Upper lobe of right lung (tissue), 1 donor: ENCODE measurements at places on chromosomes 6 and 20. TPM values are rescaled to one million over a fixed set of nuclear protein-coding genes. Genes with fewer than 3 reads are reported as not detected.

DNA sequence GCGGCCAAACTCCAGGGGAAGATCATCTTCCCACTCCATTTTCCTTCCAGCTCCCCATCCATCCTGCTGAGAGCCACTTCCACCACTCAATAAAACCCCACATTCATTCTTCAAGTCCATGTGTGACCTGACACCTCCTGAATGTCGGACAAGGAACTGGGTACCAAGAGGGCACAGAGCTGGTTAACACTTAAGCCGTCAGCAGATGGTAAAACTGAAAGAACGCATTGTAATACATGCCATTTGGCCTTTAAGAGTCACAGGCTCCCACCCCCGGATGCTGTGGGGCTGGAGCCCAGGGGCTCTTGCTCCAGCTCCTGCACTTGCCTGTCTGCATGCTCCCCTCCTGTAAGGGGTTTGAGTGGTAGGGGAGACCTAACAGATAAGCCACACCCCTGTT is 753.9 kb downstream of the COL12A1 start:
- no peak for DNase-seq
- H3K36me3 ChIP-seq, result no peaks in the 10 kb centered on the region
- H3K4me3 ChIP-seq, result no peak overlapping the region
- H3K27ac ChIP-seq, result no peak overlapping the region
- H3K4me1 ChIP-seq, result no peaks in the 10 kb centered on the region
- no peaks in the 10 kb centered on the region for H3K27me3 ChIP-seq

DNA sequence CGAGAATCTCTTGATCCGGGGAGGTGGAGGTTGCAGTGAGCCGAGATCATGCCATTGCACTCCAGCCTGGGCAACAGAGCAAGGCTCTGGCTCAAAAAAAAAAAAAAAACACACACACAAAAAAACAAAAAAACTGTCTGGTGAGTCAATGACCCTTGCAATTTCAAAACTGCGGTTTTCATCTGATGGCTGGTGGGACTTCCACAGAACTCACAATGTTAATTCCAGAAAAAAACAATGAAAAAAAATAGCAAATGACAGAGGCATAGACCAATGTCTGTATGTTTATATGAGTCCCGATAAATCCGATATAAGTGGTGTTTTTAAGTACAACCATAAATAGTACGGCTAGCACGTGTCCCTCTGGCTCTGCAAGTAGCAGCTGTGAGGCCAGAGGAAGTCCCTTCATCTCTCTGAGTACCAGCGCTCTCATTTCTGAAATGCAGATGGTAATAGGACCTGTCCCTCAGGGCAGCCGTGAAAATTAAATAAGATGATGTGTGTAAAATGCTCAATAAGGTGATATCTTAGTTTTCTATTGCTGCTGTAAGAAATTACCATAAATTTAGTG is 21.9 kb upstream of the PTPN1 start:
- no peaks in the 10 kb centered on the region for H3K27me3 ChIP-seq
- no peak overlapping the region for H3K27ac ChIP-seq
- H3K4me3 ChIP-seq, result no peak overlapping the region
- peaks cover 6% of the 10 kb centered on the region for H3K4me1 ChIP-seq
- H3K36me3 ChIP-seq, result no peaks in the 10 kb centered on the region

- H3K27ac ChIP-seq, result no peak overlapping the region
Measured at GRCh38 chr20:3839328-3839727, 7.3 kb upstream of the MAVS start.

DNA sequence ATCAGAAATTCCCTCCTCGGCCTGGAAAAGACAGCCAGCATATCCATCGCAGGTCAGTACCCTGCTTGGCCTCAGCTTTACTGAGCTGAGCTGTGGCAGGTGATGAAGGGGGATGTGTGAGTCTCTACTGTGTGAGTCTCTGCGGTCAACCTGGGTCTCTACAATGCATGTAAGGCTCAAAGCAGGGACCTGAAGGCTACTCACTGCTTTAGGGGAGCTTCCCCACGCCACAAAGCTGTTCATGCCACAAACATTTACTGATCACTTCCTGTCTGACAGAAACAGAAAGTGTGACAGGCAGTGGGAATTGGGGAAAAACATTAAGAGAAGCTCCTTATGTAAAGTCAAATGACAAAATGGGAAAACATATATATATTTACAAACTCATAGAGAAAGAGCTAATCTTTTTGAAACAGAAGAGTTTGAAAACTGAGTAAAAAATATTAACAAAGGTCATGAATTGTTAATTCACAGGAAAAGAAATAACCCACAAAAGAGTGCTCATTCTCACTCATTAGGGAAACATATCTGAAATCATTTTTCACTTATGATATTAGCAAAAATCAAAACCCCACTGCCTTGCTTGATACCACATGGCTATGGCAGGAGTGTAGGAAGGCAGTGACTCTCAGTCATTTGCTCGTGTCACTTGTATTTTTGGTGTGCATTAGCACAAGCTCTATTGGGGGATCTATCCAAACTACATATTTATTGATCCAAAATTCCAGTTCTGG is 5.8 kb downstream of the BTN3A3 start:
- peaks cover 32% of the 10 kb centered on the region for H3K4me1 ChIP-seq
- H3K36me3 ChIP-seq, result peaks cover 36% of the 10 kb centered on the region
- no peak overlapping the region for H3K27ac ChIP-seq
- no peaks in the 10 kb centered on the region for H3K27me3 ChIP-seq

DNA sequence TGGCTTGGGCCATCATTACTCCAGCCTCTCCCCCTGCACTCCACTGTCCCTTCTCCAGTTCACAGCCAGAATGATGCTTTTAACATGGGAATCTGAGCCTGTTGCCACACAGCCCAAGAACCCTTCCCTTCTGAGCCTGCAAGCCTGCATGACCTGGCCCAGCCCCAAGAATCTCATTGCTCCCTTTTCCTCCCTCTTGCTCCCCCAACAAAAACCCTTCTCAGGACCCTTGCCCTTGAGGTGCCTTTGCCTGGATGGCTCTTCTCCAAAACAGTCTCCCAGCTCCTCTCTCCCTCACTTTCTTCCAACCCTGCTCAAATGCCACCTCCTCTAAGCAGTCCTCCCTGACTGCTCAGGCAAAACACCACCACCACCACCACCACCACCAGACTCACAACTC is 157.2 kb downstream of the ANKRD60 start:
- H3K27me3 ChIP-seq, result no peaks in the 10 kb centered on the region
- DNase-seq, result no peak
- peaks cover 6% of the 10 kb centered on the region for H3K4me1 ChIP-seq
- no peaks in the 10 kb centered on the region for H3K36me3 ChIP-seq

DNA sequence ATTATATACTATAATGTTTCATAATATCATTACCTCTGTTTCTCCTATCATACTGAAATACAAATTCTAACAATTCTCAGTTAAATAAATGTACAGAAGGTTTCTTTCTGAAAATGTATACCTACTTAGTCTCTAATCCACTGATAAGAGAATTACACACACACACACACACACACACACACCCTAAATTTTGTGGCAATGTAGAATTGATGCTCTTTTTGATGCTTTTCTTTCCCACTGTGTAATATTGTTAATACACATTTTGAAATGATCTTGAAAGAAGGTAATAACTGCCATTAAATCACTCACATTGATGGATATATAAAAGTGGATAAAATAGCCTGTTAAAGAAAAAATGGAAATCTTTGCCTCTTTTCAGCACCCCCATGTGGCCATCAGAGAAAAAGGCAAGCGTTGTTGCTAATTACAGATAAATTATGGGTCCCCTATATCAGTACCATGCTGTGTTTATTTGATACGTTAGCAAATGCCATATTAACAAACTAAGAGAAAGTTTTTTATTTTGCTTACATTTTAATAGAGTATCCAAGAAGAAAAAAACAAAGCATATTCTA is 76.6 kb upstream of the VGLL2 start:
- DNase-seq, result no peak
- no peak overlapping the region for H3K4me3 ChIP-seq
- no peaks in the 10 kb centered on the region for H3K27me3 ChIP-seq
- no peaks in the 10 kb centered on the region for H3K36me3 ChIP-seq

DNA sequence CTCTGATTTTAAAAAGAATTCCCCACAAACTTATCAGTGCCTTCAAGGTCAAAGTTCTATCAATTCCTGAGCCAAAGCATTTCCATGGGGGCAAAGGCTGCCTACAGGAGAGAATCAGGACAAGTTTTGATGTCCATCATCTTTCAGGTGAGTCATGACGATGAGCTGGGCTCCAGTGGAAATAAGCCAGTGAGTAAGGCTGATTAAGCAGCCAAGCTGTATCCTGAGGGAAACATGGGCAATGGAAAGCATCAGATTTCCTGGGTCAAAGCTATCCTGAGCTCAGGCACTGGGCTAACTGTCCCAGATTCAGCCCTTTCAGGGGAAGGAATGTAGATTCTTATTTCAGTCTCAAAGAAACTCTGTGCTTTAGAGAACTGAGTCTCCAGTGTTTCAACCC is 377.4 kb downstream of the CD109 start:
- no peak overlapping the region for H3K4me3 ChIP-seq
- H3K36me3 ChIP-seq, result no peaks in the 10 kb centered on the region
- no peak overlapping the region for H3K27ac ChIP-seq
- H3K4me1 ChIP-seq, result no peaks in the 10 kb centered on the region

GRCh38 chr6:166461821-166462460 is 79.2 kb upstream of the MPC1 start:
- no peak overlapping the region for H3K4me3 ChIP-seq
- H3K36me3 ChIP-seq, result peaks cover 34% of the 10 kb centered on the region
- no peak for DNase-seq
- no peak overlapping the region for H3K27ac ChIP-seq

GRCh38 chr20:35226126-35226883 is at the start of gene MMP24:
Gene MMP24, plus strand, starts transcription at chr20:35226690. Its CDS starts 49 bp downstream, at chr20:35226739.
- no peaks in the 10 kb centered on the region for H3K36me3 ChIP-seq
- H3K27me3 ChIP-seq, result no peaks in the 10 kb centered on the region
- no peaks in the 10 kb centered on the region for H3K4me1 ChIP-seq

DNA sequence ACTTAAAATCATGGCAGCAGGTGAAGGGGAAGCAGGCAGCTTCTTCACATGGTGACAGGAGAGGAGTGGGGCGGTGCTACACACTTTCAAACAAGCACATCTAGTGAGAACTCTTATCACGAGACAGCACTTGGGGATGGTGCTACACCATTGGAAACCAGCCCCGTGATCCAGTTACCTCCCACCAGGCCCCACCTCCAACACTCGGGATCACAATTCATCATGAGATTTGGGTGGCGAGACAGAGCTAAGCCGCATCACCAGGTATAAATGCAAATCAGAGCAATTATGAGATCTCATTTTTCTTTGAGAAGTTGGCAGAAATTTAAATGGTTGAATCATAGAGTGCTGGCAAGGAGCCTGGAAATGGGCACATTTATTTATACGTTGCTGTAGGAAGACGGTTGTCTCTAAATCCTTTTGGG is 31.4 kb downstream of the IGF2R start:
- no peaks in the 10 kb centered on the region for H3K27me3 ChIP-seq
- no peak for DNase-seq
- H3K4me3 ChIP-seq, result no peak overlapping the region
- peaks cover 10% of the 10 kb centered on the region for H3K4me1 ChIP-seq
- peaks cover 6% of the 10 kb centered on the region for H3K36me3 ChIP-seq
- H3K27ac ChIP-seq, result no peak overlapping the region

DNA sequence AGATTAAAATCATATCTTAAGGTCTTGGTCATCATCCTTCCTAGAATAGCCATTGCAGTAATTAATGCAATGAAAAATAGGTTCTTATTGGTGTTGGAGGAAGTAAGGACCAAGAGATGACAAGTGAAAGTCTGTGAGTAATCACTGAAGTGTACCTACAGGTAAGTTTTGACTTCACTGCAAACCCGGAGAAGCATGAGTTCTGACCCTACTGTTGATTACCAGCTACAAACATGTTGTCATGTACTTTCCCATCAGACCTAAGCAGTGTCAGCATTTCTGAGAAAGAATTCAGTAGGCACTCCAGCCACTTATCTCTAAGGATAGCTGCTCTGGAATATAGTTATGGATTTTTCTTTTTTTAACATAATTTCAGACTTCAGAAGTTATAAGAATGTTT is 280.9 kb downstream of the ZFAND3 start:
- no peaks in the 10 kb centered on the region for H3K36me3 ChIP-seq
- DNase-seq, result no peak
- H3K27ac ChIP-seq, result no peak overlapping the region
- no peaks in the 10 kb centered on the region for H3K4me1 ChIP-seq

DNA sequence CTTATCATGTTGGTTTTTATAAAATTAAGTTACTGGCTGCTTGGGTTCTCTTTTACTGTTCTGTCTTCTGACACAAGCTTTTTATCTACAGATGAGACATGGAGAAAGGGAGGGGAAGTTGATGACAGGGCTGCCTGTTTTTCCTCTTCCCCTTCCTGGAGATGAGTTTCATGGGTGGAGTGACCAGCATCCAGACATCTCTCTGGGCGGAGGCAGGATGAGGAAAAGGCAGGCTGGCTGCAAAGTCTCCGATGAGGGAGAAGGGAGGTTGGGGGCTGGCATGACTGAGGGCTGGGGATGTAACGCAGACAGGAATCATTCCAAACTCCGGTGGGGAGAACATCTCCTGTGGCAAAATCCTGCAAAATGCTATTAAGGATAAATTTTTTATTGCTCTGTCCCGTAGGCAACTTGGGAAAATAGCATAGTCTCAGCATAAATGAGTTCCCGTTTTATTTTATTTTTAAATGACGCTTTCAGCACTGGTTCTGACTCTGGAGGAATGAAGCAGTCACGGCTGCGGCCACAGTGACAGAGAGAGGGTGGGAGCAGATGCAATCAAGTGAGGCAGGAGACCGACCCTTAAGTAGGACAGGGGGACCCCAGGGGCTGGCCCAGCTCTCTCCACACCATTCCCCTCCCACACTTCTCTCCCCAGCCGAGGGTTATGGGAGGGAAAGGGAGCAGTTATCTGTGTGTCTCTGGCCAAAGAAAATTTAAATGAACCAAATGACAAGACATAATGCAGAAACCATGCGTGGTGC is 108.8 kb upstream of the PMEPA1 start:
- H3K36me3 ChIP-seq, result no peaks in the 10 kb centered on the region
- DNase-seq, result no peak
- H3K4me3 ChIP-seq, result no peak overlapping the region
- H3K27me3 ChIP-seq, result no peaks in the 10 kb centered on the region
- no peak overlapping the region for H3K27ac ChIP-seq
- H3K4me1 ChIP-seq, result no peaks in the 10 kb centered on the region

DNA sequence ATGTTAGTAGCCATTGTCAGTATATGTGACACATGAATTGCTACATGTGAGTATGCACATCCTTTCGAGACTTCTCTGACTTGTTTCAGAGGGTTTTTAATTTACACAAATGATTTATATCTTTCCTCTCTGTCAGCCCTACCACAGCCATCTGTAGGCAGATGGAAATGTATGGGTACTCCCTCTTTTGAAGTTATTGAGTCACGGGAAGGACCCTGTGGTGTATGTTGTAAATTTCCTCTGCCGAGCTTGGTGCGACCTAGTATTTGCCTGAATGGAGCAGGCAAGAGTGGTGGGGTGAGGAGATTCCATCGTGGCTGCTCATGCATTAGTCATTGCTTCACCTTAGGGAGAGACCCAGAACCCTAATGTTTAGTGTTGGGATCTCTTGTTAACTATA is 171.9 kb downstream of the JARID2 start:
- peaks cover 19% of the 10 kb centered on the region for H3K4me1 ChIP-seq
- DNase-seq, result no peak
- H3K27me3 ChIP-seq, result no peaks in the 10 kb centered on the region

Gene TGM3
- total RNA-seq, result not detected

Gene HLA-DMB
- 140 TPM for total RNA-seq

Gene BHLHE23
- total RNA-seq, result not detected

Gene HLA-DOA
- total RNA-seq, result 25.2 TPM

Gene WFDC2
- total RNA-seq, result 113 TPM

Gene SLC35F1
- total RNA-seq, result 0.29 TPM

Gene GDAP1L1
- not detected for total RNA-seq
